ENCODE measurements at places on chromosomes 7 and 10.
A peak's percentile ranks its signal among the peaks of the same experiment; 100 is the strongest.

DNA sequence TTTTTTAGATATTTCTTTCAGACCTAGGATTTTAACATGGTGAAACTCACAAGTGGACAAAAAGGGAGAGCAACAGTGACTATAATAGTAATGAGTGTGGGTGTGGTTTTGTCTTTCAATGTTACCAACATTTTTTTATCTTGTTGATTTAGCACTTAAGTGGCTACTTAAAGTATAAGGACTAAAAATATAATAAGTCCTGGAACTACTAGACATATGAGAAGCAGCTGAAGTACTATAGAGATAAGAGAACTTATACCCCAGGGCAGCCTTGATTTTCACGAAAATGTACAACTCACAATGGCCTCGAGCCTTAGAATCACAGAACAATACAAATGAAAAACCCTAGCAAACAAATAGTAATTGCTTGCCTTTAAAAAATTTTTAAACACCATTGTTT, 1151.8 kb downstream of the TYW1 start:
- no peak for DNase-seq

DNA sequence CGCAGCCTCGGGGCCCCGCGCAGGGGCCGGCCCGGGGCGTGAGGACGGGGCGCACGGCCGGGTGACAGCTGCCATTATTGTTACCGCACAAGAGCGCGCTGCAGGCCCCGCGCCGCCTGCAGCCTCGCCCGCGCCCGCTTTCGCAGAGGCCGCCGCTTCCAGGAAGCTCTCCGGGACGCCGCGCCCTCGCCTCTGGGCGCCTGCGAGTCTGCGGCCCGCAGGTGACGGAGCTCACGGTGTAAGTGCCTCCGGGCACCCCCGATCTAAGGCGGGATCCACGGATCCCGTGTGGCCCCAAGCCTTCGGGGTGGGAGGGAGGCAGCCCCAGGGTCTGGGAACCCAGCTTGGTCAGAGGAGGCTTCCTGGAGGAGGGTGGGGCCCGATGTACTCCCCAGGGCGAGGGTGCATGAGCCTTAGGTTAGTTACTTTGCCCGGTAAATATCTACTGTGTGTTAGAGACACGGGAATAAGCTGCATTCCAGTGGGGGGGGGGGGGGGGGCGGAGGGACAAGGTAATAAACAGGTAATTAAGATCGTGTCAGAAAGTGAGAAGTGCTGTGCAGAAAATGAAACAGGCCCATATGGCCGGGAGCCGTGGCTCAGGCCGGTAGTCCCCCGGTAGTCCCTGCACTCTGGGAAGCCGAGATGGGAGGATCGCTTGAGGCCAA, 638 bp downstream of the IQCE start:
- DNase-seq: no peak

GRCh38 chr10:119203006-119203405, 4.4 kb upstream of the GRK5 start:
- DNase-seq: no peak

DNA sequence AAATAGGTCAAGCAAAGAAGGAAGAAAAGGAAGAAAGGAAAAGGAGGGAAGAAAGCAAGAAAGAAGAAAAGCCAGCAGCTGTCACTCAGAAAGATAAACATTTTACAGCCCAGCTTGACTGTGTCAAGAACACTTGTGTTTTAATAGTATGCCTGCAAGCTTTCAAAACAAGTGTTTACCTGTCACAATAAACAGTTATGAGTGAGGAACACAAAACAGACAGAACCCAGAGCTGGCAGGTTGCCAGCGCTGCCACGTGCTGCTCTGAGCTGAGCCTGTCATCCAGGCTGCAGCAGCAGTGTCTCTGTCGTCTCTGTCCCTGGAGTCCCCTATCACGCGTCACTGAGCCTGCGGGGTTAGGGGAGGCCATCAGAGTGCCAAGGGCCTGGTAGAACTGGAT, 827.6 kb upstream of the AUTS2 start:
- no peak for DNase-seq

- no peak for DNase-seq
Measured at GRCh38 chr10:86451604-86451960, 70.0 kb downstream of the WAPL start.

GRCh38 chr7:80611779-80612178, 26.7 kb upstream of the CD36 start:
- no peak for DNase-seq

- DNase-seq: no peak
Measured at GRCh38 chr7:19106241-19107080, 11.0 kb downstream of the TWIST1 start.

- DNase-seq: no peak
Measured at GRCh38 chr7:93039786-93040185, 78.0 kb downstream of the SAMD9 start.

DNA sequence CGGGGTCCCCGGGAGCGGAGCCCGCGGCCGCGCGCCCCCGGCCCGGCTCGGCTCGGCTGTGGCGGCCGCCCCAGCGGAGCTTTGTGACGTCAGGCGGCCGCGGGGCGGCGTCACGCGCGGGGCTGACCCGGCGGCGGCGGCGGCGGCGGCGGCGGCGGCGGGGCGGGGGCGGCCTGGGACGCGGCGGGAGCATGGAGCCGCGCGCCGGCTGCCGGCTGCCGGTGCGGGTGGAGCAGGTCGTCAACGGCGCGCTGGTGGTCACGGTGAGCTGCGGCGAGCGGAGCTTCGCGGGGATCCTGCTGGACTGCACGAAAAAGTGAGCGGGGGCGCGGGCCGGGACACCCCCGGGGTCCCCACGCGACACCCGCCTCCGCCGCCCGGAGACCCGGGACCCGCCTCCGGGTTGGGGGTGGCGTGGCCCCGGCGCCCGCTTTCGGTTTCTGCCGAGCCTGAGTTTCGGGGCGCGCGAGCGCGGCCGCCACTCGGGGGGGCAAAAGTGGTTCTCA, at the start of gene PWWP2B:
Gene PWWP2B (plus strand): TSS at position 165 of the 506 bp plus-strand sequence. CDS start 27 bp downstream, at position 192.
- DNase-seq: no peak

DNA sequence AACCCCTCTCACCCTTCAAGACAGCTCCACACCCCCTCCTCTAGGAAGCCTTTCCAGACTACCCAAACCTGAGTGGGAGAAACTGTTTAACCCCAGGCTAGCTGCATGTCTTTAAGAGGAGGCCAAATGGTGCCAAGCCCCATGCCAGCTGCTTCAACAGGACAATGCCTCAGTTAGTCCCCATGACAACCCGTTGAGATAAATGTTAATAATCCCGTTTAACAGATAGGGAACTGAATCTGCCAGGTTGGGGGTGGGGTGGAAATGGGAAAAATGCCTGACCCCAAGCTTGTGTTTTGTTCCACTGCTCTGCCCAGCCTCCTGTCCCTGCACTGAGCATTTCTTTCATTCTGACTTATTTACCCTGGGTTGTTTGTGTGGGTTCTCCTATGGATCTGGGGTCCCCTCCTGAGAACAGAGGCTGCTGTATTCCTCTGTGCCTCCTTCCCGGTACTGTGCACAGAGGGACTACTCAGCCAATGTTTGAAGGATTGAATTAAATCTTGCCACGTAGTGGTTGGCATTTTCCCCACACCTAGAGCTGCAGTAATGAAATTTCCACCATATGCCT, 452.6 kb upstream of the ZMIZ1 start:
- DNase-seq: no peak

DNA sequence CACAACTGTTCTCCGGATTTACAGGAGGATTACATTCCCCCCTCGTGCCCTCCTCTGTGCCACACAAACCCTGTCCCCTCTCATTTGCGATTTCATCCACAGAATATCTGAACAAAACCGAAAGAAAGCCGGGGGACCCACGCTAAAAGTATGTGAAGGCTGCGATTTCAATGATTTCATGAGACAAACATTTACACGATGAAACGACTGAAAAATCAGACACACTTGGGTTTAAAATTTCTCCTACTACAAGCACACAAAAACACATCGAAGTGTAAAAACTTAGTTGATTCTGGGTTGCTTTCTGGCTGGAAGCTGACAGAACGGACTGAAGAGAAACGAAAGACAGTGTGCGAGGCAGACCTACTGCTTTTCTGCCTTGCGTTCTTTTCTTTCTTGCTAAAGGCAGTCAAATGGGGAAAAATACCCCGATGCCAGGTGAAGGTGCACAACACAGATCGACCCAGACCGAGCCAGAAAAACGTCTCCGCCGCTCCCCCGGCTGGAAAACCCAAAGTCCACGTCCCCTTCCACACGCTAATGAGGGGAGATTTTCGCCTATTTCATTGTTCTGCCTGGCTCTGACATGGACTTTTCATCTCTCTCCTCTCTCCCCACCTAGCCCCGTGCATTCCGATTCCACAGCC, 1.2 kb downstream of the HIPK2 start:
- DNase-seq: no peak

GRCh38 chr7:151978616-151979015, 22.4 kb downstream of the GALNTL5 start:
- DNase-seq: no peak

DNA sequence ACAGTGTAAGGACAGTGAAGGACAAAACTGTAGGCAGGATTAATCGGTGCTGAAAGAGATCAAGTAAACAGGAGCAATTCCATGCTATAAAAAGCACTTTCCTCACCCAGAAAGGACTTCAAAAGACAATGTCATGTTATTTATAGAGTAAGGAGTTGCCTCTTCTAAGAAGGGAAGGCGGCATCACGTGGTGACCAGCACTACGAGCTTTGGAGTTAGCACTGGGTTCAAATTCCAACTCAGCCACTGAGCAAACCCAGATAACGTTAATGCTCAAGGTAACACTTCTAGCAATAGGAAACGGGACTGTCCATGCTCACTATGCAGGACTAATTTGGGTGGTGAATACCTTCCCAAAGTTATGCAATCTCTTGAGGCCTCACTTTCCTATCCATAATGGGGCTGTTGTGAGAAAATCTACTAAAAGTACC, 715 bp upstream of the PANK1 start:
- DNase-seq: no peak

- DNase-seq: no peak
Measured at GRCh38 chr10:125082881-125083575, 77.3 kb downstream of the CTBP2 start.

DNA sequence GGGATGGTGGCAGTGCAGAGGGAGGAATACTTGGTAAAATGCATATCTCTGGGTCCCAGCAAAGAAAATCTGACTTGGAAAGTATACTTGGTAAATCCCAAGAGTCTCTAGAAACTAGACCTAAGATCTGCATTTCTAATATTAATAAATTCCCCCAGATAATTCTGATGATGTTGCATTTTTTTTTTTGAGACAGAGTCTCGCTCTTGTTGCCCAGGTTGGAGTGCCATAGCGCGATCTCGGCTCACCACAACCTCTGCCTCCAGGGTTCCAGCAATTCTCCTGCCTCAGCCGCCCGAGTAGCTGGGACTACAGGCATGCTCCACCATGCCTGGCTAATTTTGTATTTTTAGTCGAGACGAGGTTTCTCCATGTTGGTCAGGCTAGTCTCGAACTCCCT, 97.9 kb upstream of the ANK3 start:
- no peak for DNase-seq

GRCh38 chr10:59852670-59853069, 53.7 kb downstream of the CCDC6 start:
- no peak for DNase-seq

GRCh38 chr7:79298145-79298760, 155.2 kb downstream of the MAGI2 start:
- DNase-seq: no peak

DNA sequence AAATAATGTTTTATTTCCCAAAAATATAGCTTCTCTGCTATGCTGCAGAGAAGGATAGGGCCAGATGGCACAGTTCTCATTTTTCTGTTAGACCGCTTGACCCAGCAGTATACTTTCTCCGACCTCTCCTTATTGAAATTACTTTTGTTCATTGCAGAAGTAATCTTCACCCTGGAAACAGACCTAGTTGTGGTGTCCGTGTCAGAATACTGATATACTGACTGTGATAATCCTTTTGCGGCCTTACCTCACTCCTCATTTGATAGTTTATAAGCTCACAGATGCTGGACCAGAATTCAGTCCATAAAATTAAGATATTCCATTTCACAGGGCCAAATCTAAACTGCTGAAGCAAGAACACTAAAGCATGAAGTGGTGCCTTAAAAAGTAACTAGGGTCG, 260.6 kb upstream of the DKK1 start:
- DNase-seq: no peak

DNA sequence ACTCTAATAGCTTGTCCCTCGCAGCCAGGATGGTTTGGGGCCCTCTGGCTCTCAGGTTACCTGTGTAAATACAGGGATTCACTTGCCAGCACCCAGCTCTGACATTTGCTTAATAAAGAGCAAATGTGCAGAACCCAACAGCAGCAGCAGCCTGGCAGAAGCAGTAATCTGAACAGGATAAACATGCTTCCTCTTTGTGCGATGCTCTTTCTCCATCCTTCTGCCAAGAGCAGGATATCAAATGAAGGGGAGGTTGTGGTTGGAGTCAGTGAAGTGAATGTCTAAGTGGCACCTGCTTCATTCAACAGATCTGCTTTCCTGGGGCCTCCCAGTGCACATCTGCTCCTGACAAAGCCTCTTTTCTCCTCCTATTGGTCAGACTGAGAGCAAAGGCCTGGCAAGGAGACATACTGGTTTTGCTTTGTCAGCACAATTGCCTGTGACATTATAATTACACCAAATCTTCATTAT, 130.3 kb downstream of the NRF1 start:
- no peak for DNase-seq

GRCh38 chr10:102503264-102504178, at the start of gene SUFU:
SUFU (plus strand) TSS chr10:102503972; CDS start chr10:102504153, 181 bp downstream.
- peak; percentile 95 for DNase-seq

- no peak for DNase-seq
Measured at GRCh38 chr10:8696746-8697145, 642.3 kb downstream of the GATA3 start.

GRCh38 chr7:95715274-95715673, 57.1 kb upstream of the DYNC1I1 start:
- no peak for DNase-seq

- DNase-seq: no peak
Measured at GRCh38 chr7:102469972-102470825, 5.4 kb downstream of the LRWD1 start.

GRCh38 chr7:69635555-69636185, 37.4 kb downstream of the AUTS2 start:
- DNase-seq: no peak

GRCh38 chr10:92305133-92306072, 14.4 kb downstream of the MARCHF5 start:
- no peak for DNase-seq

DNA sequence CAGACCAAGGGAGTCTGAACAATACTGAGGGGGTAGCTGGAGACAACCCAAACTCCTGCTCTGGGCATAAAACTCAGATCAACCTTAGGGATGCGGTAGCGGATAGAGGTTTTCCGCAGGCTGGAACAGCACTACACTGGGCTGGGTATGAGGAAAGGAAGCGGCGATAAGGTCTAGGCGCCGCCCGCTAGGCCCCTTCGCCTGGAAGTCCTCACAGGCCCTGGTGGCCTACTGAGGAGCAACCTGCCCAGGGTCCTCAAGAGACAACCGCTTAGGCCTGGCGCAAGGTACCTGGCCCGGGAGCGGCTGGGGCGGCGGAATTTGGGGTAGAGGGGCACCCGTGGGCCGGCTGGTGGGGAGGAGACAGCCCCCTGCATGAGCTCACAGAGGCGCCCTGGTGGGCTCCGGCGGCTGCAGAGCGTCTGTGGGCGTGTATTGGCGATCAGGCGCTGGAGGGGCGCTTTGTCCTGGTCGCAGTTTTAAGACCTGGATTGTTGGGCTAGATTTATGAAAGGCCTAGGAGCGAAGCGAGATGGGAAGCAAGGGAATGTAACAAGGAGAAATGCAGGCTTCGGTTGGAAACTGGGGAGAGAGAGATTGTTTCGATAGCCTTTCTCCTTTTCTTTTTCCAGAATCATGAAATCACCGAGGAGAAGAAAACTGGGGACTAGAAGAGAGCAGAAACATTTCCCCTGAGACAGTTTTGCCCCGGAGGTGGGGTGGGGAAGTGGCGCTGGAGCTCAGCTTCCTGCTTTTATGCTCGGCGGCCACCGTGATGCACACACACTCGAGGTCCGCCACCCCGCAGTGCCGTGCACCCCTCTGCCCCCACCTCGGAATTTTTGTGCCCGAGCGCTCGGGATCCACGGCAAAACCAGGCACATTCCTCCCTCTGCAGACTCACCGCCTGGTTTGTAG, 2.4 kb upstream of the NKX2-3 start:
- DNase-seq: no peak
